ENCODE measurements at places on chromosomes 11 and 22.

GRCh38 chr11:36463781-36464180 is 46.3 kb downstream of the TRAF6 start:
- no peak for DNase-seq

DNA sequence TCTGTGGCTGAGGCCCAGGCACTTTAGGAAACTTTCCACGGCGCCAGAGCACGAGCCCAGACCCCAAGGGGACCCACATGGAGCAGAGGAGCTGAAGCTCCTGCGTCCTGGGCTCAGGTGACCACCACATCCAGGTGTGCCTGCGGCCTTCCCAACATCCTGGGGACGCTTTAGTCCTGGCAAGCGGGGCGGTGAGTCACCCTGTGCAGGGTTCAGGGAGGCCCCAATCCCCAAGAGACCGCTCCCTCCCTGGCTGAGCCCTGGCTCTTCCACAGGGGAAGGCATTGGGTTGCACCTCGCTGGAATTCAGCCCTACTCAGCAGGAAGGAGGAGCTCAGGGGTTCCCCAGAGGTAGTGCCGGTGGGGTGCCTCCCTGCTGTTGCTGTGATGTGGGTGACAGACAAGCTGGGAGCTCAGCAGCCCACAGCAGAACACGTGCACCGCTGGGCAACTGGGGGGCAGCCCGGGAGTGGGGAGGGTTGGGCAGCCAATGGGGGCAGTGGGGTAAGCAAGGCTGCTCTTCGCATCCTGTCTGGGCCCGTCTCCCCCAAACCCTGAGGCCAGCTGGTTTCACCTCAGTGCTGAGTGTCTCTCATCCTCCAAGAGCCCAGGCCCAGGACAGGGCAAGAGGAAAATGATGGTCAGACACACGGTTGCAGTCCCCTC is 802.8 kb downstream of the BRD1 start:
- DNase-seq: no peak

- no peak for DNase-seq
Measured at GRCh38 chr22:37443086-37443485, 15.8 kb upstream of the ELFN2 start.

- DNase-seq: peak; percentile 94
Measured at GRCh38 chr11:61021661-61022212, 50.3 kb downstream of the CD6 start.

GRCh38 chr11:88117281-88117858 is 57.9 kb downstream of the RAB38 start:
- DNase-seq: no peak

DNA sequence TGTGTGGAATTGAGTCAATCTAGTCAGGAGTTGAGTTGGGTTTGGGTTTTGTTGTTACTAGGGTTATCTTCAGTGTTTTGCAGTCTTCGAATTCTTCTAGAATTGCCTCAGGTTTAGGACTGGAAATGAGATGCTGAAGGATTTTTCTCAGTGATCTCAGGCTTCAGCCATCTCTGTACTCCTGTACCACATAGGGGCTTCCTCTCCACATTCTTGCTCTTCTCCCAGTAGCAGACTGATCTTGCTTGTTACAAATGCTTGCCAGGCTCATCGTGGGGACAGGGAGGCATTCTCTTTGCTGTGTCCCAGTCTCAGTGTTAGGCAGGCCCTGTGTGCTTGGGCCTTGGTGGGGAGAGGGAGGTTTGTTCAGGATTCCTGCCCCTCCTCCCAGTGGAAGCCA is 96.1 kb downstream of the LRRC32 start:
- DNase-seq: no peak

DNA sequence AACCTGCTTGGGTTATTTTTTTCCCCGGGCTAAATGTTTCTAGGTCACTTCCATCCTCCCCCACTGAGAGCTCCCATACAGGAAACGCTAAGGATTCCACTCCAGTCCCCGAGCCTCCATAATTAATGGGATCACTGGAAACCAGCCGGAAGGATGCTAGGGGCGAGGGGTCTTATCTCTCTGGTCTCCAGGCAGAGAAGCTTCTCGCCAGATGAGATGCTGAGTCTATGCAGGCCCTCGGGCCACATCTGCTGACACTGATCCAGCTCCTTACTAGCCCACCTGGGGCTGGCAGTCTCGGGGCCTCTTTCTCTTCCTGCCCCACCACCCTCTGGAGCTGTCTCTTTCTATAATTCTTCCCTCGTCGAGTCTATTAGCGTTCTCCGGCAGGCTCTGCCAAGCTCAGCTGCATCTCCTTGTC is 125.9 kb upstream of the SYT13 start:
- DNase-seq: no peak

DNA sequence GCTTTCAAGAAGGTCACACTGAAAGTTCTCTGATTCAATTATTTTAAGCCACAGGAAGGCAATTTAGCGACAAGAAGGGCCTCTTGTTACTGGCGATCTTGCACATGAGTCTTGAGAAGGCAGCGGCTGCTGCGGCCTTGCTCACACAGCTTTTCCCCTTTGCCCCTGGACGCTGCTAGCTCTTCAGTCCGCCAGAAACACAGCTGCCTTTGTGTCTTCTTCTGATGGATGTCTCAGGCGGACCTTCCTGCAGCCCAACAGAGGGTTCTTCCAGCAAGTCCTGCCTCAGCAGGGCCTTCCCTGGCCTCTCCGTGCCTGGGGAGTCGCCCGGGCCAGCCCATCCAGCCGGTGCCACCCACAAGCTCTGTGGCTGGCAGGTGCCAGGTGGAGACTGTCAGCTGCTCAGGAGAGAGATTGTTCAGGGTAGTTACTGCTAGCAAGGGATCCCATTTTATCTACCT is 59.4 kb downstream of the PKNOX2 start:
- DNase-seq: no peak

DNA sequence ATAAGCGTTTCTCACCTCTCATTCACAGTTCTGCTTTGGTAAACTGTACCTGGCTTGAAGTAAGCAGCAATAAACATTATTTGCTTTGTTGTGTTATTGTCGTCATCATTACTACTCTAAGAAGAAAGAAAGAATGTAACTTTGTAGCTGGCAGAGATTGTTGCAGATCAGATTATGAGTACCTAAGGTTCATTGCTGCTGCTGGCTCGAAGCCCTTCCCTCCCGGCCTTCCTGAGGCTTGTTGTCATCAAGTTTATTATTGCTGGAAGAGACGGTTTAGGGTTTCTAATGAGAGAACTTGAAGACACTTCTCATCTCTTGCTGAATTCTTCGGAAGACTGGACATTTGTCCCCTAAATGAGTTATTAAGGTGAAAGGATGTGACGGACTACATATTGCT is 101.3 kb downstream of the GRAMD1B start:
- DNase-seq: no peak

- DNase-seq: no peak
Measured at GRCh38 chr11:16897470-16898061, 116.6 kb downstream of the PLEKHA7 start.

DNA sequence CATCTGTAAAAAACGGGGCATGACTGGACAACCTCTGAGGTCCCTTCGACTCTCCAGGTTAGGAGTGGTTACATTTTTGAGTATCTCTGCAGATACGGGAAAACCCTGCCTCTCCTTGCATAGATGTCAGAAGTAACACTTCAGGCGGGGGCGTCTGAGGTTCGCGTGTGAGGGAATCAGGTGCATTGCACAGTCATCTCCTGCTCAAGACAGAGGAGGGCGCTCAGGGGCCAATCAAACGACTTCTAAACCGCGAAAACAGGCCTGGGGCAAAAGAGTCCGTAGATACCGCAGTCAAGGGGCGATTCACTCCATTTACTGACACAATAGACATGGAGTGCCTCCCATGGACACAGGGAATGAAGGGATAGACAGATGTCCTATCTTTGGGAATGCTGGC is 31.7 kb downstream of the KIRREL3 start:
- DNase-seq: peak; percentile 16

DNA sequence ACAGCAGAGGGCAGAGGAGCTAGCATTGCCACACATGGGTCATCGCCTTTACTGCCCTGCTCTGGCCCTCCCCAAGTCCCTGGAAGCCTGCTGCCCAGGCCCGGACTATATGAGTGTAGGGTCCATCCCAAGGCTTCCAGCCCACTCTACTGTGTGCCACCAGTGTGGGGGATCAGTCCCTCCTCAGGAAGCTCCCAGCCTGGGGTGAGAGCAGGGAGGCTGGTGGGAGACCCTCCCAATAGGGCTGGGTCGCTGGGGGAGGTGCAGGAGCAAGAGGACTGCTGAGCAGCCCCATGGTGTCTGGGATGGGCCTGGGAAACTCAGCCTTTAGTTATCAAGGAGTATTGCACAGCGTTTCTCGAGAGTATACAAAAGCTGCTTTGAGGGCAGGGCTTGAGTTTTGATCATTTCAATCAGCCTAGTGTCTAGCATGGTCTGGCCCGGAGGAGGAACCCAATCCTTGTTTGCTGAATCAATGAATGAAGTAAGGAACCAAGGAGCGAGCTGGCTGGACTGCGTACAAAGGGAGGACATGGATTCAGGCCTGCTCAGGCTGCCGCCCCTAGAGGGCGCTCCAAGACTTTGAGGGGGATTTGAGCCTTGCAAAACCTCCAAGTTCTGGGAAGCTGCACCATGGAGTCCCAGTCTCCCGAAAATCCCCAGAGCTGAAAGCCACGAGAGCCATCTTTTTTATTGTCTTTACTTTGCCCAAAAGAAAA is 89.0 kb upstream of the PARVA start:
- DNase-seq: peak; percentile 65

DNA sequence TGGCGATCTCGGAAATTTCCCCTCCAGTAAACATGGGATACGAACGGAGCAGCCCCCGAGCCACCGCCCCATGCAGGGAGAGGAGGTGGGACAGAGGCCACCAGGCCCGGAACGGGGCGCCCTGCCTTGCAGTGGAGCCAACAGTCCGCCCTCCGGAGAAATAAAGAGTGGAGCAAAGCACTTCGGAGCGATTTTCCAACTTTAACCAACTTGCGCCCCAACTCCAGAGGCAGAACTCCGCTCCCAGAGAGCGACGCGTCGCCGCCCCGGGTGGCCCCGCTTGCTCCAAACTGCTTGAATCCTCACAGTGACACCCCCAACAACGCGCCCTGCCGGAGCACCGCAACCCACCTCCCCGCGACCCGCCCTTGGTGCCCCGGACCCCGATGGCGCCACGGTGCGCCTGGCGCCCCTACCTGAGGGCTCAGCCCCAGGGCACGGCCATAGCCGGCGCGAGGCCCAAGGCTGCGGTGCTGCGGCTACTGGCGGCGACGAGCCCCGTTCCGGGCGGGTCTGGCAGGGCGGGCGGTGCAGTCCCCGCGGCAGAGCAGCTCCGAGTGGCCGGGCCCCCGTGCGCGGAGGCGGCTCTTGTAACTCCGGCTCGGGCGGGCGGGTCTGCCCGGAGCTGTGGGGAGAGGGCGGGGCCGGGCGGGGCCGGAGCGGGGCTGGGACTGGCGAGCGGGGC is at the start of gene AHNAK:
Gene AHNAK (minus strand): TSS at position 563 of the 685 bp plus-strand sequence. CDS start 10,708 bp downstream, outside the sequence.
- DNase-seq: peak; percentile 83

GRCh38 chr11:101777476-101777875 is 137.3 kb upstream of the CEP126 start:
- no peak for DNase-seq

- no peak for DNase-seq
Measured at GRCh38 chr11:64842851-64843685, 1.4 kb downstream of the CDC42BPG start.

DNA sequence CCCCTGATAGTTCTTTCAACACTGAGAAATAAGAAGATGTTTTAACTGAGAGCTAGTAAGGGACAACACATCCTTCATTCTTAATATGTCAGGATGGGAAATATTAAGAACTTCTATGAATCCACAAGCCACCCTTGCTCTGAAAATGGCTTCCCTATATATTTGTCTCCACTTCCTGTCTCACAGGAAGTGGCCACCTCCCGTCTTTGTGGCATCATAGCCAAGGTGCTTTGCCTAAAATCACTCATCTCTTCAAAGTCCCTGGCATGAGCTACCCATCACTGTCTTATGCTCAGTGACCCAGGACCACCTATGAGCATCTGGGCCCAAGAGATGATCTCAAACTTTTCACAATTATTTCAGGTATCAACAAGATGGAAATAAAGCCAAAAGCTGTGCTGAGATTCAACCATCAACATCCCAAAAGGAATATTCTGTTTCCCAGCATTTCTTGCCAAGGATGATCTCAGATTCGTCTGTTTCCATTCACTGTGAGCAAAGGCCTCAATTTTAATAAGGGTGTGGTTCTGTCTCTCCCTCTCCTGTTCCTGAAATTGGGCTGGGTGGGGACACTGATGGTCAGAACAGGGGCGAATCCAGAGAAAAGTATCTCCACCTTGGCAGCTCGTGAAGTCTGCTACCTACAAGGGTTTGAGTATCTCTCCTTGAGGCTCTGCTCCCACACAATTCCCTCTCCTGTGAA is 493.9 kb downstream of the MN1 start:
- no peak for DNase-seq

GRCh38 chr11:78074756-78075155 is 4.9 kb downstream of the NDUFC2 start:
- DNase-seq: no peak

DNA sequence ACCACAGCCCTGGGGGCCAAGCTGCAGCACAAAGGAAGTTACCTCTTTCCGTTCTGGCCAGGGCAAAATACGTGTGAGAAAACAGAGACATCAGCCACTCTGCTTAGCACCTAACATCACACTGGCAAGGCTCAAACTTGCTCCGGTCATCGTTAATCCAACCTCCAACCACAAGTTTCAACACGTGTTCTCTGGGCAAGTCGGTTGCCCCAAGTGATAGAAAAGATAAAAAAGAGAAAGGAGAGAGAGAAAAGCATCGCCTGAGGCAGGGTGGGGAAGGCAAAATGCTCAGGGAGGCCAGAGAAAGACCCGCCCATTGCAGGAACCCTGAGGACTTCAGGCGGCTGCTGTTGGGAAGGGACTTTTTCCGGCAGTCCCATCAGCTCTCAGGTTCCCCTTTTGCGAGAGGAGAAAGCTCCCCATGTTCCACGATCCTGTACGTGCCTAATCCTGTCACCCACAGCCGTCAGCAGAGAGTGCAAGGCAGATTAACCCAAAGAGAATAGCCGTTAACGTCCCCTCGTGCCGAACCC is 18.5 kb upstream of the B4GALNT4 start:
- no peak for DNase-seq

- DNase-seq: peak; percentile 96
Measured at GRCh38 chr22:37566903-37567798, 6.9 kb downstream of the CDC42EP1 start.

- DNase-seq: no peak
Measured at GRCh38 chr11:44987506-44987905, 36.8 kb upstream of the TP53I11 start.

DNA sequence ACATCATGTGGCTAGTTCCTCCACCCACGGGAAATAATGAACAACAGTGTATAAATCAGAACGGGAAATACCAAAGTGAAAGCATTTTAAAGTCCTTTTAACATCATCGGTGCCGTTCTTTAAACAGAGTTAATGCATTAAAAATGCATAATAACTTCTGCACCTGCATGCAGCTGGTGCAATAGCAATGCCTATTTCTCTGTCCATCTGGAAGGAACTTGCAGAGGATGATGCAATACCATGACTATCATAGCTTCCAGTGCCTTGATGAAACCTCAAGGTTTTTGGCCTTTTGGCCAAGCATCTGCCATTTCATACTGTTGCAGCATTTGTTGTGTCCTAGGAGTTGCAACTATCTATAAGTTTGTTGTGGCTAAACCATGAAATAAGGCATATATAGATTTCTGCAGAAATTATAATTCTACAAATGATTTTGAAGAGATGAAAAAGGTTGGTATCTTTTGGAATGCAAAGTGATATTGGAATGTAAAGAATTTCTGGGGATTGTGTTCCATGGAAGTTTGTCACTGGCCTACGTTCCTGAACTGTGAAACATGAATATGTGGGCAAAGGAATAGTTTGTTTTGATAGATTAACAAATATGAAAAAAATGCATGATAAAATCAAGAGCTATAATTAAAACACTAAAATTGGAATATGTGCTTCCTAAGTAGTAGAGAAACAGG is 9.8 kb upstream of the EIF3F start:
- no peak for DNase-seq

- DNase-seq: no peak
Measured at GRCh38 chr11:27216270-27217149, 146.5 kb downstream of the CCDC34 start.
